ENCODE measurements at places on chromosomes 3 and 15.

- no peak for DNase-seq
These were observed 23.7 kb downstream of the CYP19A1 start for GRCh38 chr15:51314391-51315337.

GRCh38 chr3:37610529-37610928 lies 251.2 kb upstream of the CTDSPL start:
- DNase-seq: no peak

DNA sequence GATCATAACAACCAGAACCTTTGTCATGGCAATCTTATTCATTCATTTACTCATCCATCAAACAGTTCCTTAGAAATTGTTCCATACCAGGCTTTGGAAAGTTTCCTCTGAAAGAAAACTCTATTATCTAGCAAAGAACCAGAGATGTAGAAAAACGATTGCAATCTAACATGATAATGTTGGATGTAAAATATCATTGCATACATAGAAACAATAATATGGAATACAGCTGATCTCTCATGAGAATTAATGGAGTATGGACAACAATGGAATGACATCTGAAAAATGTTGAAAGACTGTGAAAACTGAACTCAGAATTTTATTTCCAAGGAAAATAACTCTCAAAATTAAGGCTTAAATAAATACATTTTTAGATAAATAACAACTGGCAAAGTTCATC lies 665.4 kb downstream of the NLGN1 start:
- DNase-seq: no peak

DNA sequence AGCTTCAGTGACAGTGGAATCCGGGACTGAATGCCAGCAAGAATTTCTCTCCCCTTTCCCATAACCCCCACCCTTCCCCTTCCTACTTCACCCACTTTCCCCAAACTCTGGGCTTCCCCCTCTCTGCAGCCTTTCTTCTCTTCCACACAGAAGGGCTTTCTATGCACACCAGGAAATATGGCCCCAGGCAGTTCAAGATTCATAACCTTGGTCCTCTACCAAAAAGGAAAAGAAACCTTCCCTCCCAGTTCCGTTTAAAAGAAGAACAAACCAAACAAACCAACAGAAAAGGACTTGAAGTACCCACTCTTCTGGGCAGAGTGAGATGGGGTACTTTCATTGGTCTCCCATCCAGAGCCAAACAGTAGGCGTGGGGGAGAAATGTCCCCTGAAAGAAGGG lies 68.8 kb upstream of the ABHD2 start:
- DNase-seq: no peak

GRCh38 chr15:68259883-68260282 lies 17.7 kb upstream of the FEM1B start:
- no peak for DNase-seq

- DNase-seq: no peak
These were observed 146.1 kb upstream of the THBS1 start for GRCh38 chr15:39434751-39435238.

GRCh38 chr3:161266731-161267150 lies 45.6 kb downstream of the NMD3 start:
- no peak for DNase-seq

GRCh38 chr3:105904251-105904650 lies 35.4 kb upstream of the CBLB start:
- DNase-seq: no peak

- DNase-seq: no peak
These were observed 139.3 kb upstream of the SOX2 start for GRCh38 chr3:181572432-181572831.

GRCh38 chr3:69115731-69116130 lies 6.7 kb downstream of the LMOD3 start:
- DNase-seq: no peak

DNA sequence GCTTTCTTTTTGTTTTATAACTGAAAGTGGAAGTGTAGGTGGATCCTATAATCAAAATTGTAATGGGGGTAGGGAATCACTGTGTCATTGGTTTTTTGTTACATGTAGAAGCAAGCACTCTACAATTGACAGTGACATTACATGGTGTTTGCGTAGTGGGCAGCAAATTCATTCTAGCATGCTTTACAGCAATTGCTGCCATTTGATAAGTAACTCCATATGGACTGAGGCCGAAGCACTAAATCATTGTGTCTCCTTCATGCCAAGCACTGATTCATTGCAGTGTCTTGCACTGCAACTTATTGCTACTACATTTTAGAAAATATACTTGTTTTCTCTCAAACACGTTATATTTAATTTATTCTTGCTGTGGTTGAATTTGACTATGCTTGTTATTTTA lies 933.9 kb downstream of the NSUN3 start:
- no peak for DNase-seq

DNA sequence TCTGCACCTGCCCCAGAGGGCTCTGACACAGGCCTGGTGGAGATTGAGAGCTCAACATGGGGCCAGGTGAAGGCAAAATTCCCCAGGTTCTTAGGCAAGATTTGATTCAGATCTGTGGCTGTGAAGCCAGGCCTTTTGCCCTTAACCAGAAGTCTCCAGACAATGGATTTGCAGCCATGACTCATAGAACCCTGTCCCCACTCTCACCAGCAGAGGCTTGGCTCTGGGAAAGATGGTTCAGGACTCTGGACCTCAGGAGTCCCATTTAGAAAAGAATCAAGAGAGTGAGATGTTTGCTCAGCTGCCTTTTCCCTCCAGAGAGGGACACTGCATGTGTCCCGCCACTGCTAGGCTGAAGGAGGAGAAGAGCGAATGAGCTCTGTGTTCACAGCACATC lies 361.4 kb upstream of the ICE2 start:
- DNase-seq: no peak

DNA sequence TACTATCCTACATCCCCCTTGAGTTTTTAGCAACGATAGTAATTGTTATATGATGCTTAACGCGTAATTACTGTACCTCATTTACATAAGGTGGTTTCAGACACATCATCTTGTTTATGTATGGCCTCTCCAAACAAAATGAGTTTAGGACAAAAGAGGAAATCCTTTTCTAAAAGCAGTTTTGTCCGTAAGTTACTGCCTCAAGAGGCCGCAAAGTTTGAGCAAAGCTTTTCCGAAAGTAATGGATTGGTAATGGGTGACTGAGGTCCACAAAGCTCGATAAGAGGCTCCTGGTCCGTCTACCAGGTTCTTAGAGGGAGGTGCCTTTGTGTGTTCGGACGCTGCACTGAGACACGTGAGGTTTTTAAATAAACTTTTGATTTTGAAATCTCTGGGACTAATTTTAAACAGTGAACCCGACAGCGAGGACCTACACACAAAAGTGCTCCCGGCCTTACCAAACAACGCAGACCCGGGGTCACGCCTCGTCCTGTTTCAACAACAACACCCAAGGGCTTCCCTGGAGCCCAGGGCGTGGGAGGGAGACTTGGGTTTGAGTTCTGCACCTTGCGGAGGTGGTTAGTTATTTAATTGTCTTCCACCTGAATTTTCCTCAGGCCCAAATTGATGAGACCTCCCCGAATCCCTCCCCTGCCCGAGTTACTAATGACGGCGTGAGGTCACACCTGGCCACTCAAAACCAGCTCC lies 456 bp upstream of the C15orf61 start:
- DNase-seq: no peak

DNA sequence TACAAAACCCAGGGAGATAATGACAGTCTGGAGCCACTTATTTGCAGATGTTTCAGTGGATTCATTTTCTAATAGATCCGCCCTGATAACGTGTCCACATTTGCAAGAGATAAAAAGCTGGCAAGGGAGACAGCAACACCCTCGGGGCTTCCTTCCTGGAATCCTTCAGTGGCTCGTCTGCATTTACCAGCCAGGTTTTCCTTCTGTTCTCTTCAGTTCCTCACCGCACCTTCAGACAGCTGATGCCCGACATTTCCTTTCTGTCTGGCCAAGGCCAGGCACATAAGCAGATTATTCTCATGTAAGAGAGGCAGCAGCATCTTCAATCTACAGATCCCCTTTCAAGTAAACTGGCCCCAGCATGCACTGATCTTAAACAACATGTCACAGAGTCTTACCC lies 56.2 kb upstream of the SPATA12 start:
- no peak for DNase-seq

- DNase-seq: no peak
These were observed 15.8 kb downstream of the ABHD17C start for GRCh38 chr15:80710635-80711554.

DNA sequence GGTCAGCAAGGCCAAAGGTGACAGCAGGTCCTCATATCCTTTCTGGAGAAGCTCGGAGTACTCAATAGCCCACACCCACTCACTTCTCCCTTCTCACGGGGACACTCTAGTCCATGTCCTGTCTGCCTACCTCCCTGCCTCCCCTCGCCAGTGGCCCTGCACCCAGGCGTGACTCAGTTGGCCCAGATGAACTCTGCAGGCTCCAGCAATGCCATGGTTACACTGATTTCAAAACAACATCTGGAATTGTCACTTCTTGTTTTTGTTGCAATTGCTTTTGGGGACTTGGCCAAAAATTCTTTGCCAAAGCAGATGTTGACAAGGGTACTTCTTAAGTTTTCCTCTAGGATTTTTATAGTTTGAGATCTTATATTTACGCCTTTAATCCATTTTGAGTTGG lies 13.0 kb downstream of the IL16 start:
- no peak for DNase-seq

DNA sequence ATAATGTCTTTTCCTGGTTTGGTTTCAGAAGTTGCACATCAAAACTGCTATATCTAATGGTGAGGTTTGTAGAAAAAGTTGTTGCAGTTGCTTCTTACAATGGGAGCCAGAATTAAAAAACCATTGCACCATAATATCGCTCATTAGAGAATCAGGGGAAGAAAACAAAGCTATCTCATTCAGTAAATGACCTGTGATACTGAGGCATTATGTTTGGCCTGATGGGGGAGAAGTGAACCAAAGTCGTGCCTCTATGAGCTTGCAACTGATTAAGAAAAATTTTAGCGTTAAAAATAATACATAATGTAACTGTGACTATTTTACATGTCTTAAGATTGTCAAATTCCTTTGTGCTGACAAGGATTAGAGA lies 60.2 kb upstream of the ARHGEF26 start:
- no peak for DNase-seq
